ENCODE measurements at places on chromosomes 5 and 9.

- DNase-seq: no peak
These were observed 40.4 kb downstream of the SAR1B start for GRCh38 chr5:134592141-134592746.

DNA sequence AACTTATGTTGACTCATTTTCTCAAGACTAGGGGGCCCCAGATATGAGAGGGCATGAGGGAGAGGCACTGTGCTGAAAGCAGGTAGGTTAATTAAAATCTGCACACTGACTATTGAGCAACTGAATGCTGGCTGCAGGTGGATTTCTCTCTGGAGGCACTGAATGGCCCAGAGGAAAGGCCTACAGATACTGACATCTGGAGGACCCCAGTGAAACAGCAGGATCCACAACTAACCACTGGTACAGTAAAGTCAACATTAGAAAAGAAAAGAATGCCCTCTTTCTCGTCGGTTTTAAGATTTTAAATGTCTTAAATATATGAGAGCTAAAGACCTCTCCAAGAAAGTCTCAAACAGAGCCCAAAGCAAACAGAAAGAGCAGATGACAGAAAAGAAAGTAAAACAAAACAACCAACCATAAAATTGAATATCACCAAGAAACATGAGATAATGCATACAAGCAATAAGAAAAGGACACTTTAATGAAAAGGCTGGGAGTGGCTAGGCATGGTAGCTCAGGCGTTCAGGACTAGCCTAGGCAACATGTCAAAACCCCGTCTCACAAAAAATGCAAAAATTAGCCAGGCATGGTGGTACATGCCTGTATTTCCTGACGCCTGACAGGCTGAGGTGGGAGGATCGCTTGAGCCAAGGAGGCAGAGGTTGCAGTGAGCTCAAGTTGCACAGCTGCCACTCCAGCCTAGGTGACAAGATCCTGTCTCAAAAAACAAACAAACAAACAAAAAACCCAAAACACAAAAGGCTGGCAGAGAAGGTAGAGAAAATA lies 43.3 kb downstream of the PUM3 start:
- no peak for DNase-seq

GRCh38 chr5:1108023-1108864 lies 3.6 kb downstream of the SLC12A7 start:
- DNase-seq: no peak

DNA sequence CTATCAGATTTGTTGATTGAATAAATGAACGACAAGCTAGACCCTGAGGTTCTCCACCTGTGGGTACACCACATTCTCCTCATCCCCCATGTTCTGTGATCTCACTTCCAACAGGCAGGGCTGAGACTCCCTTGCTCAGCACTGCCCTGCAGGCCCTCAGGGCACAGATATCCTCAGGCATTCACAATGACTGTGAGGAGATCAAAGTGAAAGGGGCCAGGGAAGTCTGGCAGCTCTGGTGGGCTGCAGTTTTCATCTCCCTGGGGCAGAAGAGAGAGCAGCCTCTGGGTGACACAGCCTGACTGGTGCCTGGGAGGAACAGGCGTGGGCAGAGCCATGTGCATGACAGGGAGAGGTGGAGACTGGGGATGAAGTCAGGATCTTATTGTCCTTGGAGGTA lies 142.4 kb upstream of the C9orf72 start:
- no peak for DNase-seq

DNA sequence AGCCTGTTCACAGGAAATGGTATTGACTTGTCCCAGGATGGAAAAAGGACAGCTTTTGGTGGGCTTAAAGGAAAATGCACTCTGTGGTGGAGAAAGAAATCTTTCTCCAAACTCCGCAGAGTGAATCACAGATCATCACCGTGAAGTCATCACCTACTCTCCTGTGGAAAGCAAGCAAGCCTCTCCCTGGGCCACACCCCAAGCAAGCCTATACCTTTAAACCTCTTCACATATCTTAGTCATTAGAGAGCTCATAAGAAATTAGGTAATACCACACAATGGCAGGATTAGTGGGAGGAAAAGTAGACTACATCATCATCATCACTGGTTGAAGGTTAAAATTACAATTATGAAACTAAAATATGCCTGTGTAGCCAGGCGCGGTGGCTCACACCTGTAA lies 23.2 kb downstream of the TLE1 start:
- DNase-seq: no peak

All from NCI-H460 (cell line).